ENCODE measurements at places on chromosomes 2 and 18.

DNA sequence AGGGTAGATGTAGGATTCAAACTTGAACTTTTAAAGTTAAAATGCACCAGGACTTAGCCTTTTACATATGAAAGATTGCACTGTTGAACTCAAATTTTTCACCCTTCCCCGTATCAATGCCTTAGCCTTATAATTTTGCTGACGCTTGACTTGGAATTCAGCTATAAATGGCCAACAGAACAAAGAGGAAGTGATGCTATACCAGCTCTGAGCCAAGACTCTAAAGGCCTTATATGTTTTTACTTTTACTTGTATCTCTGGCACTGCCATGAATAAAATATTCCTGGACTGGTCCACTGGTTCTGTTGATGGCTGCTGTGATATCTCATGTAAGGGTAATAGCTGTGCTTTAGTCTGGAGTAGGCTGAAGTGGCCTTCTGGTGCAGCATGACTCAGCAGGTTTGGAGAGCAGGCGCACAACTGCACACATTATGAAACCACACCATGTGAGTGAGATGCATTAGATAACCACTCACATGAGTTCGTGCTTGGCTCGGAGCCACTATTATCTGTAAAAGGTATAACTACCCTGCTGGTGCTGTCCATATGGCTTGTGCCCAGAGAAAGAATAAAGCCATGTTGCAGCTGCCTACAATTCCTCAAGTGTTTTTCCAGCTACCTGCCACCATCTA lies 8.4 kb upstream of the IER3IP1 start:
- peak; percentile 54 for DNase-seq

- peak; percentile 76 for DNase-seq
These were observed 445.2 kb downstream of the IRS1 start for GRCh38 chr2:226354434-226354833.

- no peak for DNase-seq
These were observed 15.8 kb downstream of the CROCC2 start for GRCh38 chr2:240921995-240922244.

GRCh38 chr2:133039531-133039930 lies 369.5 kb upstream of the LYPD1 start:
- no peak for DNase-seq

- DNase-seq = peak; percentile 79
These were observed 107.4 kb upstream of the ACAA2 start for GRCh38 chr18:49920731-49921130.

DNA sequence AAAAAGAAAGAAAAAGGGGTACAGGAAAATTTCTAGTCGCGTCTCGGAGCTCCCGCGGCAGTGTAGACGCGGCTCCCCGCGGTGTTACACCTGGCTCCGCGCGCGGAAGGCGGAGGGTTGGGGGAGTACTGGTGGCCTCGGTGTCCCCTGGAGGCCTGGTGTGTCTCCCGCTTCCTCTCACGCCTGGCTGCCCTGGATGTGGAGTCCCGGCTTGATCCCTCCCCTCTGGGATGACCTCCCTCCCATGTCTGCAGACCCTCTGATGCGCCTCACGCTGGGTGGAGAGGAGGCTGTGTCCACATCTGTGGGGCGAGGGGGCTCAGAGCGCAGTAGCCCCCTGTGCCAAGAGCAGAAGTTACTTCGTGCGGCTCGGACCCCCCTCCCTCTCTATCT lies 1.2 kb downstream of the KIF5C start:
- no peak for DNase-seq

- no peak for DNase-seq
These were observed 316.2 kb upstream of the REV1 start for GRCh38 chr2:99805930-99806476.

GRCh38 chr2:45890819-45891218 lies 239.3 kb downstream of the PRKCE start:
- no peak for DNase-seq

DNA sequence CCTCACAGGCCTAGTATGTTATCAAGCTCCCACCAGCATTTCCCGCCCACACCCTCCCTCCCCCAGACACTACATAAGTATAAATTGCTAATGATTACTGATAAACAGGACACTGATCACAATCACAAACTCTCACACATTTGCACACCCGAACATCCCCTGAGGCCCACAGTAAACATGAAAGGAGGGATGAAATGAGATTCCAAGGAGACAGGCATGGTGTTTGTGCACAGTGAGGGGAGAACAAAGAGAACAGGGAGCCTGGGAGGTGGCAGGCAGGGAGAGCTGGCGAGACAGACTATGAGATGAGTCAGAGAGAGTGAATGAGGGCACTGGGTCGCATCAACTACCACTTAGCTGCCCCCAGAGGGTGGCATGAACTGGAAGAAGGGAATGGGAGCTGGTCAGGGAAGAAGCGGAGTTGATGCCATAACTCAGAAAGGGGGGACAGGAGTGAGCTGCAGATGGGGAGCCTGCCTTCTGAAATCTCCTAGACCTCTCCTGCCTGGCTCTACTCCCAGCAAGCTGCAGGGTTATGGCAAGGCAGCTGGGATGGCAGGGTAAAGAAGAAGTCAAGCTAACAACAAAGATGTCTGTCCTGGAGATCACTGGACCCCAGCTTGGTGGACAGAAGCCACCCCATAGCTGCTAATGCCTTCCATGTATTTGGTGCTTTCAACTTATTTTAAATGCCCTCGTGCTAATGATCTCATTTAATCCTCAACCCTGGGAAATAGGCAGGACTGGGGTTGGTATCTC lies 5.1 kb downstream of the KIF3C start:
- peak; percentile 51 for DNase-seq

DNA sequence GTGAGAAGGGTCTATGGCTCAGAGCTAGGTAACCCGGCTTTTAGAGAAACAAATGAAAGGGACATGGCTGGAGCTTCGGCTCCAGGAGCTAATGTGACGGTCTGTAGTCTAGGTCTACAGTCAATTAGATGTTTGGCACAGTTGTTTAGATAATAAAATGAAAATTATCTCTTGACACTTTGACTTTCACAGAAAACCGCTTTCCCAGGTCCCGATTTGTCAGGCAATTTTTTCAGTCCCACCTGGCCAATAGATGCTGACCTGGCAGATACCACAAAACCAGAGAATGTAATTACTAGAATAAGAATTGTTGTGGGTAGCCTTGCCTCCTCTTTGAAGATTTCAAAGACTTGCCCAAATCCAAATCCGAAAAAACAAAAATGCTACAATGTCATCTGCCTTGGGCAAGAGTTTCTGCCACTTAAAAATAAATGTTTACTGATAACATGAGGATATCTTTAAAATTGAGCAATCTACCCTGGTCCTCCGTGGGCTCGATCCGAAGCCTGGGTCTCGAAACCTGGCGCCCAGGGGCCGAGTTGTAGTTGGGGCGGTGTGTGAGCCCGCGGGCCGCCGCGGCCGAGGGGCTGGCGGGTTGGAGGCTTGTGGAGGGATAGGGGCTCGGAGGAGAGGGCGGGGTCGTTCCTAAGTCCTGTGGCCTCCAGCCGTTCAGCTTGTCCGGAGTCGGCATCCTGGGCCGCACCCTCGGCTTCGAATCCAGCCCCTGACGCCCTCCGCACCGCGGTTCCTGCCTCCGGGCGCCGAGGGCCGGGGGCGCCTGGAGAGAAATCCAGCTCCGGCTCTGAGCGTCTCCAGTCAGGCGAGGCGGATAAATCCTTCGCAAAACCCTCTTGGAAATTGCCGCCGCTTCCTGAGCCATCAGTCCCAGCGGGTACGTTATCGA lies 2.3 kb downstream of the EMX1 start:
- DNase-seq = no peak

DNA sequence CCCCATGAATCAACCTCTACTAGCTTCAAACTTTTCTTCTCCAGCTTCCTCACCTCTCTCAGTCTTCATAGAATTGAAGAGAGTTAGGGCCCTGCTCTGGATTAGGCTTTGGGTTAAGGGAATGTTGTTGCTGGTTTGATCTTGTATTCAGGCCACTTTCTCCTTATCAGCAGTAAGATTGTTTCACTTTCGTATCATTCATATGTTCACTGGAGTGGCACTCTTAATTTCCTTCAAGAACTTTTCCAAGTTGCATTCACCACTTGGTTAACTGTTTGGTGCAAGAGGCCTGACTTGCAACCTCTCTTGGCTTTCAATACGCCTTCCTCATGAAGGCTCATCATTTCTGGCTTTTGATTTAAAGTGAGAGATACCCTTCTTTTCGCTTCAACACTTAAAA lies 22.8 kb downstream of the OXER1 start:
- no peak for DNase-seq

- peak; percentile 92 for DNase-seq
These were observed 52.1 kb downstream of the RHBDD1 start for GRCh38 chr2:226887940-226888339.

DNA sequence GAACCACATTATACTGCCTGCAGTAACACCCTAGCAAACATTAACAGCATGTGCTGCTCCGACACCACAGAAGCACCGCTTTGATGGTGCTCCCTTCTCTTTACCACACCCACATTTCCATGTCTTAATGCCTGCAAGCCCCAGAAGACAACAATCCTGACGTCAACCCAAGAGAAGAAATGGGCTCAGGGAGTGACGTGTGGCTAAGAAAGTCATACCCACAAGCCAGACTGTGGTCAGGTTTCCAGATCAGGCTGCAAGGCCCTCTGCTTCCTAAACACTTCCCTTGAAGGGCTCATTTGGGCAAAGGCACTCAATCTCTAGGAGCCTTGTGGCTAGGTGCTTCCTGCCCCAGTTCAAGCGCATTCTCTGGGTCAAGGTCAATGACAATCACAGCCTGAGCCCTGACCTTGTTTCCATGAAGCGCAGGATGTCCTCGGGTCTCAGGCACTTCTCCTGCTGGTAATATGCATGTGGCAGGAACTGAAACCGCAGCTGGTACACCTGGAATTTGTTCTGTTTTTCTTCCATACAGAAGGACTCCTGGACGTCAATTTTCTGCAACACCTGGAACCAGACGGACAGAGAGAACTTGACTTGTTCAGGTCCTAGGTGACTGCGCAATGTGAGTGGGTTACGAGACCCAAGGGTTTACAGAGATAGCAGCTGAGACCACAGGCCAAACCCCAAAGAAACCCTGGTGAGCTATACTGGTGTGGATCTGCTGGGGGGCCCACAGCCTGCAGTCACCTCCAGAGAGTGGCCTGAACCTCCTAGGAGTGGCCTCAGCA lies 67.2 kb downstream of the POLR1A start:
- peak; percentile 65 for DNase-seq

- peak; percentile 64 for DNase-seq
These were observed 57.4 kb downstream of the ADI1 start for GRCh38 chr2:3461801-3462492.

- no peak for DNase-seq
These were observed 38.3 kb downstream of the NXPH2 start for GRCh38 chr2:138741851-138742250.

GRCh38 chr2:239762655-239763269 lies 262.4 kb downstream of the NDUFA10 start:
- no peak for DNase-seq

GRCh38 chr2:231715988-231716616 lies 7.8 kb downstream of the PTMA start:
- DNase-seq = peak; percentile 76

- no peak for DNase-seq
These were observed 195.8 kb upstream of the RBMS1 start for GRCh38 chr2:160689441-160689840.

DNA sequence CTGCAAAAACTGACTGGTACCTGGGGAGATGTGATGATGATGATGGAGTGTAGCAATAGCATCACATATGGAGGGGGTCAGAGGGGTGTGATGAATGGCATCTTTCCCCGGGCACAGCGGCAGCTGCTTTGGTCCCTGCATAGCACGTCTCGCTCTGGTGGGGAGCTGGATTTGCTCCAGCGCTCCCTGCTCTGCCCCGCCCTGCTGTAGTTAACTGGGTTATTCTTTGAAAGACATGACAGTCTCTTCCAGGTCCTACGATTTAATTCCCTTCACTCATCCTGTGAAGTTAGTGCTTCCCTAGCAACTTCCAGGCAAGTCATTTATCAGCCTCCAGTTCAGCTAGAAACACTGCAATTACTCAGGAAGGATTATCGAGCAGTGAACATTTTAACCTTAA lies 463.1 kb downstream of the TSN start:
- no peak for DNase-seq

- peak; percentile 99 for DNase-seq
These were observed 137.6 kb downstream of the COPS8 start for GRCh38 chr2:237223201-237223861.

- no peak for DNase-seq
These were observed 51.3 kb downstream of the USP34 start for GRCh38 chr2:61419570-61419969.

GRCh38 chr18:3238742-3239141 lies 8.9 kb upstream of the MYL12A start:
- DNase-seq = no peak

- peak; percentile 44 for DNase-seq
These were observed 558 bp downstream of the THAP4 start for GRCh38 chr2:241636182-241637017.

GRCh38 chr2:55158111-55158814 lies 73.8 kb downstream of the CLHC1 start:
- no peak for DNase-seq

DNA sequence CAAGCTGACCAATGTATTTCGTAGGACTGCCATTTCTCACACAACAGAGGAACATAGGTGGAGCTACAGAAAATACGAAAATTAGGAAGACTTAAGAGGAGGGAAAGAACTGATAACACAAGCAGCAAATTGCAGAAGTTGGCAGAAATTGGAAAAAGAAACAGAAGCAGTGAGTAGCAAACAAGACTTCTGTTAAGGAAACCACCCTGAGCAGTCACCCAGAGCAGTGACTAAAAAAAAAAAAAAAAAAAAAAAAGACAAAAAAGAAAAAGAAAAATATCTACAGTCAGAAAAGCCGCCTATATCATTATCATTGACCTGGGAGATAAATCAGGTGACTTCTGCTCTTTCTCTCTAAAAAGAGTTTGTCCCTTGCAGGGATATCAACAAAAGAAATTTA lies 21.4 kb downstream of the STK17B start:
- no peak for DNase-seq

GRCh38 chr2:53913721-53914120 lies 54.0 kb upstream of the GPR75 start:
- DNase-seq = peak; percentile 55

All from EH (cell line).